ENCODE measurements at places on chromosomes 2 and 18. TPM values are rescaled to one million over a fixed set of nuclear protein-coding genes. Genes with fewer than 3 reads are reported as not detected.
A peak's percentile ranks its signal among the peaks of the same experiment; 100 is the strongest.

DNA sequence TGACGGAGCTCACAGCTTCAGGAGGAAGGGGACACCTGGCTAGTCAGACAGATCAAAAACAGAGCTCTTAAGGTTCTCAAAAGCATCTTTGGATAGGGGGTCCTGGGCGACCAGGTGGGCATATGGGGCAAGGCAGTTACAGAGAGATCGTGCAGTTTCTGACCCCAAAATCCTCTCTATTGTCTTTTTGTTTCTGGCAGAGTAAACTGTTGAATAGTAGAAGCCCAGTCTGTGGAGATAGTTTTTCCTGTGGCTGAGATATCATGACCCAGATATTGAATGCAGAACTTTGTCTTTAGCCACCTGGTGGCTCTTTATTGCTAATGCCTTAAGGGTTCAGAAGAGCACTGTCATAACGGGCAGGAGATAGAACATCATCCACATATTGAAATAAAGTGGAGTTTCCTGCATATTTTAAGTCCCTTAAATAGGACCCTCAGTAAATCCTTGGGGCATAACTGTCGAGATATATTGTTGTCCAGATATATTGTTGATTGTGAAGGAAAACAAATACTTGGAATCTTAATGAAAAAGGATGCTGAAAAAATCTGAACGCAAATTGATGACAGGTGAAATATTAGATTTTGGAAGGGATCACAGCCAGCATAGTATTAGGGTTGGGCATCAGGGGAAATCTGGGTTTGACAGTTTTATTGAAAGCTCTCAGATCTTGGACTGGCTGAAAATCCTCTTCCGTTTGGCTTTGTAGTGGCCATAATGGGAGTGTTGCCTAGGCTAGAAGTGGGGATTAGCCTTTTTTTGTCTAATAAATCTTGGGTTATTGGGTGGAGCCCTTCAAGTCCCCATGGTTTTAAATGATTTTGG, 14.1 kb upstream of the ZDBF2 start:
- no peak for DNase-seq

GRCh38 chr2:171791361-171791760, 102.7 kb downstream of the SLC25A12 start:
- no peak for DNase-seq

DNA sequence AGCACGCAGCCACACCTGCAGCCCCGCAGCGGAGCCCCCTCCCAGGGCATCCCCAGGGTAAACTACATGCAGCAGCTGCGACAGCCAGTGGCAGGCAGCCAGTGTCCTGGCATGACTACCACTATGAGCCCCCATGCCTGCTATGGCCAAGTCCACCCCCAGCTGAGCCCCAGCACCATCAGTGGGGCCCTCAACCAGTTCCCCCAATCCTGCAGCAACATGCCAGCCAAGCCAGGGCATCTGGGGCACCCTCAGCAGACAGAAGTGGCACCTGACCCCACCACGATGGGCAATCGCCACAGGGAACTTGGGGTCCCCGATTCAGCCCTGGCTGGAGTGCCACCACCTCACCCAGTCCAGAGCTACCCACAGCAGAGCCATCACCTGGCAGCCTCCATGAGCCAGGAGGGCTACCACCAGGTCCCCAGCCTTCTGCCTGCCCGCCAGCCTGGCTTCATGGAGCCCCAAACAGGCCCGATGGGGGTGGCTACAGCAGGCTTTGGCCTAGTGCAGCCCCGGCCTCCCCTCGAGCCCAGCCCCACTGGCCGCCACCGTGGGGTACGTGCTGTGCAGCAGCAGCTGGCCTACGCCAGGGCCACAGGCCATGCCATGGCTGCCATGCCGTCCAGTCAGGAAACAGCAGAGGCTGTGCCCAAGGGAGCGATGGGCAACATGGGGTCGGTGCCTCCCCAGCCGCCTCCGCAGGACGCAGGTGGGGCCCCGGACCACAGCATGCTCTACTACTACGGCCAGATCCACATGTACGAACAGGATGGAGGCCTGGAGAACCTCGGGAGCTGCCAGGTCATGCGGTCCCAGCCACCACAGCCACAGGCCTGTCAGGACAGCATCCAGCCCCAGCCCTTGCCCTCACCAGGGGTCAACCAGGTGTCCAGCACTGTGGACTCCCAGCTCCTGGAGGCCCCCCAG, 254.1 kb downstream of the GLI2 start:
- no peak for DNase-seq

DNA sequence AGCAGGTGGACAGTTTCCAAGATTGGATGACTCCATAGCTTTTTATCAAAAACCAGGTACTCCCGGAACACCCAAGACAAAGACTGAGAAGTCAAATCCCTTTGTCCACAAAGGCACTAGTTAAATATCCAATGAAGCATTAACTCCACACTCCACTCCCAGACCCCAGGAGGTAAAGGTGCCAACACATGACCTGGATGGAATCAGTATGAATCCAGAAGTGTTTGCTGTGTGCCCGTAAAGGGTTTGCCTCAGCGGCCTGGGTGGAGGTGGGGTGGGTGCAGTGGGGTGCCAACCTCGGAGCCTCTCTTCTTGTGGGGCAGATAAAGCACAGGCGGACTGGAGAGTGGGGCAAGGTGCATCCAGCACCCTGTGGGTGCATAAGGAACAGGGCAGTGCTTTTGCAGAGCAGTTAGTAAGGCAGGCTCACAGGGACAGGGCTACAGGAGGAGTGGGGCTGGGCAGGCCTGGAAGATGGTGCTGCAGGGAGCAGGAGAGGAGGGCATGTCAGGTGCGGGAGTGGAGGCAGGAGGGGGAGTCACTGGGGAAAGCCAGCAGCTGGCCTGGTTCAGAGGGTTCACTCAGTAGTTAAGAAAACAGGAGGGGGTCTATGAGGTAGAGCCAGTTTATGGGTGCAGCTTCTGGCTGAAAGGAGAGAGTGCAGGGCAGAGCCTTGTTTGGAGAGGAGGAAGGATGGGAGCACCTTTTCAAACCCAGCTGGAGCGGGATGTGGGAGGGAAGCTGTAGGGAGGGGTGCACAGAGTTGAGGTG, 208.4 kb upstream of the SMAD2 start:
- no peak for DNase-seq

DNA sequence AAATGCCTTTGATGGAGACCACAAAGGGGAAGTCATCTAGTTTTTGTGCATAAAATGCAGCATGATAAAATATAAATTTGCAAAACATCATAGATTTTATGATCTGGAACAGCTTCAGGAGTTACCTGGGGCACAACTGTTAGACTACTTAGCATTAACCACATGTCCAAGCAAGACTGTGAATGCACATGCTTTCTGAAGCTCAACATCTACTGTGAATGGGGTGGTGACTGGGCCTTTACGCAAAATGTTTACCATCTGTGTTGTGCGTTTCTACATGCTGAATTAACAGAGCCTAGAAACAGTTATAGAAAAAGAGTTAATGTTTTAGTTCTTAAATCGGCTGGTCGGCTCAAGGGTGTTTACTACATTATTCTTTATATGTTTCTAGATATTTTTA, 45.5 kb downstream of the KCTD1 start:
- no peak for DNase-seq

DNA sequence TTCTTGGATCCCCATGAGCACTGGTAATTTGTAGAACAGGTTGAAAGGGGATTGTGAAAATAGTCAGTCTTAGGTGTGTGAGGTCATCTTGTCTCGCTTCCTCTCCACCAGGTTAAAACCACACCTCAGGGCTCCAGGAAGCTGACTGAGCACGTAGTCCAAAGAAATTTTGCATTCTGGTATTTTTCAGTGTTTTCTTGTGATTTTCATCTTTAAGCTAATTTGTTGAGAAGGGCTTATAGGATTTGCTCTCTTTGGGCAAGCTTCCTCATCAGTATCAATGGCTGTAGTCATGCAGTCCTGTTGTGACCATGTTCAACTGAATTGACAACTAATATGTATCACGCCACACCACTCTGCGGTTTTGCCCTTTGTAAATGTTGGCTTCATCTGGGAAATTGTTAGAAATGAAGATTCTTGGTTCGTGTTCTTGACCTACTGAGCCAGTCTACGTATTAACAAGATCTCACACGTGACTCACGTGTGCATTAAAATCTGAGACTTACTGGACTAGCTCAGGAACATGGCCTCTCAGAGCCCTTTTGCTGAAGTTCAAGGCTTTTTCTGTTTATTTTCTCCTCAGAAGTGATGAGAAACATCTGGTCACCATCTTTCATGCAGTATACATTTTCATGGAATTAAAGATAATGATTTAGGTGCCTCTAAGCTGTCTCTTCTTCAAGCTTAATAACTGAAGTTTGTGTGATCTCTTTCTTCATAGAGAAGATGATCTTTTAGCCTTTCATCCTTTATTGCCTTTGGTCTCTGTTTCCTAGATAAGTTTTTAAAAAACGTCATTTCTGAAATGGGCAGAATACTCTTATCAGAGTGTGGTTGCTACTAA, 32.8 kb downstream of the FMNL2 start:
- DNase-seq: no peak

- DNase-seq: no peak
Measured at GRCh38 chr2:132910432-132910831, 240.4 kb upstream of the LYPD1 start.

- DNase-seq: no peak
Measured at GRCh38 chr2:148596018-148596417, 48.5 kb upstream of the EPC2 start.

DNA sequence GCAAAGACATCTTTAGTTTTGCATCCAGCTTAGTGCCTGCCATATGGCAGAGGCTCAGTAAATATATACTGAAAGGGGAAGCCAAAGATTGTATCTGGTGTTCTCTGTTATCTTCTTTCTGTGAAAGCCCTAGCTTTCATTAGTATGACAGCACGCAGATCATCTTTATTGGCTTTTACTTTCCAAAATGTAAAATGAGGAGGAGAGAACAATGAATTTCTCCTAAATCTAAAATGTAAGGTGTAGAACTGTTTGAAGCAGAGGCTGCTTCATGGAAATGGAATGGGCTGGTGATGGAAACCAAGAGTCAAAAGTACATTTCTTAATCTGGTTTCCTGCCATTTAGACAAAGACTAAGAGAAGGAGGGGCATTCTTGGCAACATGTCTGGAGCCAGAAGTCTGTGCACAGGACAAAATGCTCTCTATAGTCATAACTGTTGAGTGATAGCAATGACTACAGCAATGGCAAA, 1029.9 kb upstream of the PIK3C3 start:
- DNase-seq: no peak

DNA sequence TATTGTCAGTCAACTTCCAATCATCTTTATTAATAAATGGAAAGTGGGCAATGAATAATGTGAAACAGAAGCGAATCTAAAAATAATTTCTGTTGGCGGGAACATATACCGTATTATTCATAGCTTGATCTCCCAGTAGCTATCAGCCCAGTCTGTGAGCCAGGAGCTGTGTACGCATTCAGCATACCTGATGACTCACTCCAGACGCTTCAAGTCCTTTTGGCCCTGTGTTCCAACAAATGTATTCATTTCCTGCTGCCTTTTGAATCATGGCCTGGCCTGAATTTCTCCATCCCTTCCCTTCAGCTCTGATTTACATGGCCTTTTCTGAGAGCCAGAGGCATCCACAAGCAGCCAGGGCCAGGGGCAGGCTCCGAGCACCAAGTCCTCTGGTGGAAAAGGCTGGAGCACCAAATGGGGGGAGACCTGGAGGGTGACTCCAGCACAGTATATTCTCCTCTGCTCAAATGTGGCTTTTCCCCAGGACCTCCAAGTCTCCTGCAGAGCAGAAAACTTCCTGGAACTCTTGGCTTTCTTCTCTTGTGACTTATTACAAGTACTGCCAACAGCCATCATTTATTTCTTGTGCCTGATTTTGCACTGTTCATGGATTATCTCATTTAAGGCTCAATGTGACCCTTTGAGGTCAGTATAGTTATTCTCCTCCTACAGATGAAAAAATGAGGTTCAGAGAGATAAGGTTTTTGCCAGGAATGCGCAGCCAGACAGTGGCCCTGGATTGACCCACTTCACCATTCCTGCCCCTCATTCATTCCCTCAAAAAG, 108.7 kb downstream of the EN1 start:
- DNase-seq: no peak

DNA sequence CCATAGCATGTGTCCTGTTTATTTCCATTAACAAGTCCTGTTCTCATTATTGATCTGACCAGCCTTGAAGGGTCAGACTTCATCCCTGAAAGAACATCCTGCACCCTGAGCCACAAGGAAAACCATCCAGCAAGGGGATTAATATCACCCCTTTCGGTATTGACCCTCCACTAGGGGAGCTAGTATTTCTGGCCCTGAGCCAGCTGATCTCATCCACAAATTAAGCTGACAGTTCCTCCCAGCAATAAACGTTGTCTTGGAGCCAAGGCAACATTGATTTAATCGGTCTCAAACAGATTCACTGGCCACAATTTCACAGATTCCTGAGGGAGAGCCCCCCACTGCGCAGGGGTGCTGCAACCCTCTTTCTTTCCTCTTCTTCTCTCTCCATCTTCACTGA, 353.1 kb upstream of the FANCL start:
- no peak for DNase-seq

GRCh38 chr2:60555066-60555782, 1.8 kb upstream of the BCL11A start:
- peak; percentile 65 for DNase-seq

GRCh38 chr2:157363612-157364101, 38.0 kb upstream of the ERMN start:
- no peak for DNase-seq

DNA sequence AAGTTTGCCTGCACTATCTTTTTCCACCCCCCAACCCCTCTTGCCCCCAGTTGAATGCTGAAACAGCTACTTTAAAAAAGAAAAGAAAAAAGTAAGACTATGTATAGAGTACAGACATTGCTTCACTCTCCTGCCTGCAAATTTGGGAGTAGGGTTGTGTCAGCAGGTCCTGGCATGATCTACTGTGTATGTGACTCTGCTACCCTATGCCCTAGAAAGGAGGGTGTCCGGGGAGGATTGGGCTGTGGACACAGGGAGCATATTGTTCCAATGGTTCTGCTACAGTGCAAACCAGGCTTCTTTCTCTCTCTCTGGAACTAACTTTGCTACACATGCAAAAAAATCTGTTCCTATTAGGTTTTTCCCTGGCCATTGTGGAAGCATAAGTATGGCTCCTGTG, 9.9 kb upstream of the ZEB2 start:
- DNase-seq: no peak

- no peak for DNase-seq
Measured at GRCh38 chr2:60483401-60483800, 70.1 kb downstream of the BCL11A start.

DNA sequence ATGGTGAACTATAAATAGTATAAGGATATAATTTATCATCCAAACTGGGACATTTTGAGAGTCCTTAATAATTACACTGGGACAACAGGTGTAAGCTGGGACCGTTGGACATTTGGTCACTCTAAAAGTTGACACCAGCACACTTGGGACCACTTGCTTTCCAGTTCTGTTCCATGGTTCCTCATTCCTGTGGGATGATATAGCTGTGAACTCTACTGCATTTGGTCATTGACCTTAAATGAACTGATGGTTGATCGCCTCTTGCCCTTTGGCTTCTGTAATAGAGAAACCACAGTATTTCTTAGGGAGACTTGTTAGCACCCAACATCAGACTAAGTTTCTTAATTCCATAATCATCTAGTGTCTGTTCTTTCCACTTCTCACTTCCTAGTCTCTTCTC, 46.7 kb downstream of the EML6 start:
- no peak for DNase-seq

Gene EVX2
- total RNA-seq: not detected

Gene LYPD6B
- total RNA-seq: 0.46 TPM

Gene TCF4
- 90.3 TPM for total RNA-seq

Gene CHAC2
- total RNA-seq: 4.4 TPM

Gene GLI2
- 8.8 TPM for total RNA-seq
